ENCODE measurements at places on chromosomes 6 and 20.

DNA sequence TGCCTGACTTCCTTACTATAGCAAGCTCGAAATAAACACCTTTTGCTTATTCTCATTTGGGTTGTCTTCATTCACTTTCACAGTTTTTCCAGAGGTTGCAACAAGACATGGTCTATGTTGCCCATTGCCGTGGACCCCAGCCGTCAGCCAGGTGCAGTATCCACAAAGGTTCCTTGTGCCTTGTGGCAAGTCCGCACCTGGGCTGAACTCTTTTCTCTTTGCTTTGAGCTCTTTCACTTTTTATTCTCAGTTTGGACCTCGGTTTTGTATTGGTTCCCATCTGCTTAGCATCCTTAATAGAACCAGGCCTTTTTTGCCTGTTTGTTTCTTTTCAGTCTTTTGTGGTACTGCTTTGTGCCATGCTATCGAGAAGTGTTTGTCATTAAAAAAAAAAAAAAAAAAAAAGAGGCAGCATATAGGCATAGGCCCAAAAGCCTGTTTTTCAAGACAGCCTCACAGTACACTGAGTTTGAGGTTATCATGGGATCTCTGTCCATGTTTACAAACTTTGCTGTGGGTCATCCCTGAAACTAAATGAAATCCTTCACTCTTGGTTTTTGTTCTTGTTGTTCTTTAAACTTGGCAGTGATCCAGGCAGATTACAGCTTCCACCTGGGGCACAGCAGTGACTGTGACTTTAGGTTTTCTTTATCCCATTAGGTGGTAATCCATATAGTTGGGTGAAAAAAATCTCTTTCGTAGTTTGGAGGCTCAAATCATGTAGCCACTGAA is 33.3 kb downstream of the GSTA3 start:
- no peak for DNase-seq

GRCh38 chr6:11358904-11359830 is 126.7 kb upstream of the NEDD9 start:
- no peak for DNase-seq

DNA sequence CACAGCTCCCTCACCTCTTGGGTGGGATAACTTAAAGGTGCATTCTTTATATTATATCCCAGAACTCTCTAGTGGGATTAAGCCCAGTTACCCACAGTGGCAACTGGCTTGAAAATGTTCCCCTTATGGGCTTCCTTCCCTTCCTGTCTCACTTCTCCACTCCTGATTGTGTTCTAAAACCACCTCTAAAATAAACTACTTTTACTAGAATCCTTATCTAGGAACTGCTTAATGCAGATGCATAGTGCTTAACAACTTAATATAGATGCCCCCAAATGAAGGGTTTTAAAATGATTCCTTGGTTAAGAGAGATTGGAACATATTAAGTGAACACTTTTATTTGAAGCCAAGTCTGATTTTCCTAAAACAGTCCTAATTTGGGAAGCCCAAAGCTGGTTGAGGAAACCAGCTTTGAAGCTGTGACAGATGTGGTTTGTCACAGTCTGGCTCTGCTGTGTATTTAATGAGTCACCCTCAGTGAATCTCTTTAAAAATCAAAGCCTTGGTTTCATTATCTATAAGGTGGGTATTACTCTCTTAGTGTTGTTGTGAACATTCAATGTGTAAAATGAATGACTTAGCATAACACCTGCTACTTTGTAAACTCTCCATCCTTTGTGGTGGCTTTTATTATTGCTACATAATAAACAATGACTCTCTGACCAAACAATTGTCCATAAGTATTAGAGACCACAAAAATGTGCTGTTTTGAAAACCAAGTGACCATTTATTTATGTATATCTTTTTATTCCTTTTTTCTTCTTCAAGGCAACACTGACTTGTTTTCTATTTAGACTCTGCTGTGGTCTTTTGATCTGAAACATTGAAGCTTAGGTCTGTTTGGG is 24.4 kb downstream of the PLCB1 start:
- DNase-seq: no peak

GRCh38 chr6:28212510-28213212 is 12.4 kb upstream of the ZSCAN9 start:
- DNase-seq: no peak

DNA sequence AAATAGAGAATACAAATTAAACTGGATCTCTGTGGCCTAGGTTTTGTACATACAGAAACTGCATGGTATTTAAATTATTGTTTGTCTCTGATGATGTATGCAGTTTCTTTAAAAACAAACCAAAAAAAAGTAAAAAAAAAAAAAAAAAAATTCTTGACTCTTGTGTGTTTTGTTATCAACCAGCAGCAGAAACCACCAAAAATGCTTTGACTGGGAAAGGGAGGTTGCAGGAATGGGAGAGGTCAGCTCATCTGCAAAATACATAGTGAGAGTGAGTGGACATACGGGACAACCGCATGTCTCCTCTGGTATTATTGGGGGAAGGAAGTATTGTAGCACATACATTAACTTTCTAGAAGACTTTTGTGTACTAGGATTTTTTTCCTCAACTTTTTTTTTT is 38.0 kb downstream of the TBC1D7 start:
- no peak for DNase-seq

DNA sequence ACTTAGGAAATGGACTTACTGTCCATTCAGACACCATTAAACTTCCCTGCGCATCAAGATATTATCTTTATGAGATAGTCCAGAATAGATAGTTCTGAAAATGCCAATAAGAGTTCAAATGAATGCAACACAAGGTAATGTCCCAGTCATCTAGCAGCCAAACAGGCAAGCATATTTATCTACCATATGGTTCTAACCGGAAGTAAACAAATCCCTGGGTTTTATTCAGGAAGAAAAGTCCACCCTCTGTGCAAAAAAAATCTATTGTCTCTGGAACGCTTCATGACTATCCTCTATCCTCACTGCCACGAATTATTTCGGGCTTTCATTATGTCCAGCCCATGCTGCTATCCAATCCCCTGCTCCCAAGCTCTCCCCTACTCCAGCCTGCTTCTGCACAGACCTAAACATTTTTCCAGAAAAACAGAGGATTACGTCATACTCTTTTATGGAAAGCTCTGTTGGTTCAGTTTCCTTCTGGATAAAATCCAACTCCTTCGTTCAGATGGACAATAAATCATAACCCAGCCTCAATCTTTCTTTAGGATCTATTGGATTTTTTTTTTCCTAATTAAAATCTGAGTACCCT is 11.4 kb downstream of the PPIL6 start:
- no peak for DNase-seq

DNA sequence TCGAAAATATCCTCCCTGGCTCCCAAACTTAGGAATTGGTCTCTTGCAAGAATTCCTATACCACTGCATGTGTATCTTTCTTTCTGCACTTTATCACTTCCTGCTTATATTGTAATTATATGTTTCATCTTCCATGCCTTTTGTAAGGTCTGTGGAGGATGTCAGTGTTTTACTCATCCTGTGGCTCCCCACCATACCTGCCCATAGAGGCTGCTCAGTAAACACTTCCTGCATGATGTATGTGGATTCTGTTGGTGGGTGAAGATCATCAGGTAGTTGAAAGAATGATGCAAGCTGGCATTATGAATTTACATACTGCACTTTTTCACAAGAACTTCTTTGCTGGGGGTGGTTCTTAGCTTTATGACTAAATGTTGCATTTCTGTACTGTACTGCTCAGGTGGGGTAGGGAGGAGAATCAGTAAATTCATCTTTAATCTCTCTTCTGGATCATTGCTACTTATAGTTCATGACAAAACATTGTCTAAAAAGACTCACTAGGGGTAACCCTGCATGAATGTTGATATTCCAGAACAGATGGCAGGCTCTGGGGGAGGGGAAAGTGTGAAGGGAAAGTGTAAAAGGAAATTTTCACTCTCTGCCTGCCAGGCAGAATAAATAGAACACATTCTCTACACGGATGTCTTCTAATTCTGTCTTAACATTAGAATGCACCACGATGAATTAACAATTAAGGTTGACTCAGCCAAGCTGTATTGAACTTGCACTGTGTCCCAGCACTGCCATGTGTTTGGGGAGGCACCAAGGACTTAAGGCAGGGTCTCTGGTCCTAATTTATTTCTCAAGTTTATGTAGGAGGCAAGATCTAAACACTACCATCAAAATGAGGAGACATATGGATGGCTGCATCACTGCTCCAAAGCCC is 36.0 kb upstream of the KLHL31 start:
- DNase-seq: no peak

DNA sequence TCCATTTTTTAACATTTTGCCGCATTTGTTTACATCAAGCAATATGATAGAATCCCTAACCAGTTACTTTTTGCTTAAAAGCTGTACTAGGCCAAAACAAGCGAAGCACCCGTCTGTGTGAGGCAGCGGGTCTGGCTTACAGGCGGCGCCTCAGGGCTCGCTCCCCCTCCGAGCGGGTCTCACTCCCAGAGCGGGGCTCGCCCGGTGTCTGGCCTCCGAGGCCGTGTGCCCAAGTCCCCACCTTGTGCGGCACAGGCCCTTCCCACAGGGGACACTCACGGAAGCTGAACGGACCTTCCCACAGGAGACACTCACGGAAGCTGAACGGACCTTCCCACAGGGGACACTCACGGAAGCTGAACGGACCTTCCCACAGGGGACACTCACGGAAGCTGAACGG is 23.4 kb downstream of the ZBTB46 start:
- no peak for DNase-seq

DNA sequence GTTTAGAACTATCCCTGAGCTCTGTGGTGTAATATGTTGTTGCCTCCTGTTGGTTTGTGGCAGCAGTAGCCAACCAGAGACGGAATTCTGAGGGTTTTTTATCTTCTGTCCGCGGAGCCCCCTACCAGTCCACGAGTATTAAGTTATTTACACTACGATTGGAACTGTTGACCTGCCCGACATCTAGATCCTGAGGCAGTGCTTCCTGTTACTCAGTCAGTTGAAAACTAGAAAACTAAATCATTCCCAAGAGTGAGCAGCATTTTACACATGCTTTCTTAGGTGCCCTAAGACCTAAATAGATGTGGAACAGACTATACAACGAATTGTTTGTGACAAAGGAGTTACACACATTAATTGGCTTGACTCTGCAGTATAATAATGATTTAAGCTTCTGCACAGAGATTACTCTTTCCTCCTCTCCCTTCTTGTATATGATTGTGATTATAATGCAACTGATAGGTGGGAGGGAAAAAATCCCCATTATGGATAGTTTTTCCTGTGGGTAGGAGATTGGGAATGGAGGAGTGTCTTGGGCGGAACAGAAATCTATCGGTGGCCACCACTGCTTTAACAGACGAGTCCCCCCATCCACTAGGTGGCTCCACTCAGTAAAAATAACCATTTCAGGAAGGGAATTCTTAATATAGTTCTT is 1.7 kb downstream of the LOC128125822 start:
- DNase-seq: peak; percentile 15

DNA sequence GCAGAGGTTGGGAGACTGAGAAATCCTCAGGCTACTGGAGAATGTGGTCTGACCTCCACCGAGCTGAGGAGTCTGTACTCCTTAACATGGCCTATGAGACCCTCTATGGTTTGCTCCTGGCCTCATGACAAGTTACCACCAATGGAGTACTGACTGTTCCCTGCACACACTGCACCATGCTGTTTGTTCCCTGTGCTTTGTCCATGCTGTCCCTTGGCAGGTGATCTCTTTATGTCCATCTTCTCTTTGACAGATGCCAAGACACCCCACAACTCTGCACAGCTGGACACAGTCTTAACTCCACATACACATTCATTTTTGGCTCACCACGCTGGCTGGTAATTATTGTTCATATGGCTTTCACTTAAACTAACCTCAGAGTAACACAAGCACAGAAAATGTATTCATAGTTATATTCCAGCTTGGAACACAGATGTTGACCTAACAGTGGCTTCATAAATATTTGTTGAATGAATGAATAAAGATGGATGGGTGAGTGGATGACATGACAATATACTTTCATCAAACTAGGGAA is 258.0 kb downstream of the ATXN1 start:
- DNase-seq: no peak

DNA sequence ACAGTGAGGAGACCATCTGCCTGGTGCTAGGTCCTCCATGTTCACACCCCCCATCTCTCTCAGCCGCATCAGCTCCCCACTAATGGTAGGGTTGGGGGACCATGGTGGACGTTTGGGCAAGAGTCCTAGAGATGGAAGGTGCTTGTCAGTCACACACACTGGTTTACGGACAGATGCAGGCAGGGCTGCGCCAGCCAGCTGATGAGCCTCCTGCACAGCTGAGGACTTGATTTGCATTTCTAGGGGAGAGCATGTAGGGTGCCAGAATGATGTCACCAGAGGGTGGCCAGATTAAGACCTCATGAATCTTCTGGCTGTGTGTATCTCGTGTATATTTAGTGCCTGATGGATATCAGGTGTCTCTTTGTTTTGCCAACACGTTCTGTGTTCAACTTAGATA is 28.6 kb downstream of the CST8 start:
- DNase-seq: no peak

GRCh38 chr6:113805173-113805790 is 51.9 kb upstream of the MARCKS start:
- DNase-seq: no peak

DNA sequence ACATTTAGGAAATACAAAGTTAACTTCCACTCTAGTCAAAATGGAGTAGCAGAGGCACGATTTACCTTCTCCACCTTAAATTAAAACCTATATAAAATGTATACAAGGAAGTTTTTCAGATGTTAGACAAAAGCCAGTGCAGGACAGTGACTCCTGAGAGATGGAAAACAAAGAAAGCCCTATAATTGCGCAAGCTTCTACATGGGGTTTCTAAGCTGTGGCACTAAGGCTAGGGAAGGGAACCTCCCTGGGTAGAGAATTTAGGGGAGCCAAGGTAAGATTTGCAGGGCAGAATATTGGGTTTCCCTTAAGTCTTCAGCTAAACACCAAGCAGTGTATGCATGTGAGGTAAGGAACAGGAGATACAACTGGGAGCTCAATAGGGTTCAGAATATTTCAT is 18.5 kb upstream of the ZC3H12D start:
- no peak for DNase-seq

DNA sequence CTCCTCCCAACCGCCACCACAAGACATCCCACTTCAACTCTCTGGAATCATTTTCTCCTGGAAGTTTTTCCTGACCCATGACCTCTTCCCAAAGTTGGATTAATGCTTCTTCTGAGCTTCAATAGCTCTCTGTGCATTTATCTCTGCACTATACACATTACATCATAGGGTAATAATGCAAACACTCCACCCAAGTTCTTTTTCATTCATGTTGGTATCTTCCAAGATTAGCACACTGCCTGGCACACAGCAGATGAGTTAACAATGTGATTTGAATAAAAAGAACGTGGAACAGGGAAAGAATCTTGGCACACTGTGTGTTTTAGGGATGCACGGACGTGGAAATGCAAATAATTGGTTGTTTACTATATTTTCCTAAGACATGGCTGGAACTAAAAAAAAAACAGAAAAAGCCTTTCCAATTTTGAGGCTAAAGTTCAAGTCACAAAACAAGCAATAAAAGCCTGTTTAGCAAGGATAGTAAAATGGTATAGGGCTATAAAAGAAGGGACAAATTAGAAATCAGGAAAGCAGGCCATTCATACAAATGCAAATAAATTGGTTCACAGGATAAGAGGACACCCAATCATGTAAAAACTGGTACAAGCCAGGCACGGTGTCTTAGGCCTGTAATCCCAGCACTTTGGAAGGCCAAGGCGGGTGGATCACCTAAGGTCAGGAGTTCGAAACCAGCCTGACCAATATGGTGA is 1.6 kb upstream of the FAM135A start:
- DNase-seq: no peak

GRCh38 chr20:2752567-2753460 is 47.6 kb downstream of the CPXM1 start:
- no peak for DNase-seq

Measured in activated CD4-positive, CD25-positive, alpha-beta regulatory T cell treated with anti-CD3 and anti-CD28 coated beads, Interleukin-2, amount 50 U/mL, for 16 hours (primary cell).